ENCODE measurements at places on chromosomes 4 and X.

GRCh38 chr4:13329963-13330362 is 154.2 kb downstream of the RAB28 start:
- DNase-seq: no peak

- DNase-seq: no peak
Measured at GRCh38 chr4:185020293-185020808, 2.1 kb downstream of the HELT start.

DNA sequence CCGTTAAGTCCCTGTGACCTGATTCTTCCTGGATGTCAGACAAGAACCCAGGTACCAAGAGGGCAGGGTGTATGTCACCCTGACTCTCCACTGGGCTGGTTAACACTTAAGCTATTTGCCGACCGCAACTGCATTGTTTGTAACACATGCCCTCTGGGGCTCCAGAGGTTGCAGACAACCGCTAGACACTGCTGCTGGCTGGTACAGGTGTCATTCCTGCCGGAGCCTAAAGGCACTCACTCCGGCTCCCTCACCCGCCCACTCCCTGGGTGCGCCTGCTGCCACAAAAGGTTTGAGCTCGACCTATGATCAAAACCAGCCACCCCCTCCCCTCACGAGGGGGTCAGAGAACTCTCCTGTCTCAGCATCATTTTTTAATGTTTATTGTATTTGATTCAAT is 208.2 kb downstream of the FAT4 start:
- DNase-seq: no peak

- DNase-seq: no peak
Measured at GRCh38 chr4:109390115-109390768, 43.4 kb upstream of the SEC24B start.

GRCh38 chr4:5793514-5793913 is 82.5 kb downstream of the EVC start:
- no peak for DNase-seq

- no peak for DNase-seq
Measured at GRCh38 chrX:10902001-10902400, 209.1 kb upstream of the HCCS start.

- DNase-seq: no peak
Measured at GRCh38 chr4:107747748-107748486, 27.9 kb upstream of the PAPSS1 start.

DNA sequence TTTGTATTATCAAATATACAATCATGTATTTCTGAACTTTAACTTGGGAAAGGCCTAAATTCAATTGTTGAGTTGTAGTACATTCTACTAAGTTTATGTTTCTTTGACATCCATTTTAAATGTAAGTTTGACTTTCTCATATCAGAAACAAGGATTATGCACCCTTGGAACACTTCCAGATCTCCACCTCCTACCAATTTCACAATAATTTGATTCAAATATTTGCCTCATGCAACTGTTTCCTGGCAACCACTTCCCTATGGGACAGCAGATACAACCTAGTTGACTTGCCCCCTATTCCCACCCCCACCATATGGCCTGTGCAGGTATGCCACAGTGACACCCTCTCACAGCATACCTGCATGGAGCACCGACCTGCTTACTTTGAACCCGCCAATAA is 506.4 kb upstream of the PABPC4L start:
- no peak for DNase-seq

DNA sequence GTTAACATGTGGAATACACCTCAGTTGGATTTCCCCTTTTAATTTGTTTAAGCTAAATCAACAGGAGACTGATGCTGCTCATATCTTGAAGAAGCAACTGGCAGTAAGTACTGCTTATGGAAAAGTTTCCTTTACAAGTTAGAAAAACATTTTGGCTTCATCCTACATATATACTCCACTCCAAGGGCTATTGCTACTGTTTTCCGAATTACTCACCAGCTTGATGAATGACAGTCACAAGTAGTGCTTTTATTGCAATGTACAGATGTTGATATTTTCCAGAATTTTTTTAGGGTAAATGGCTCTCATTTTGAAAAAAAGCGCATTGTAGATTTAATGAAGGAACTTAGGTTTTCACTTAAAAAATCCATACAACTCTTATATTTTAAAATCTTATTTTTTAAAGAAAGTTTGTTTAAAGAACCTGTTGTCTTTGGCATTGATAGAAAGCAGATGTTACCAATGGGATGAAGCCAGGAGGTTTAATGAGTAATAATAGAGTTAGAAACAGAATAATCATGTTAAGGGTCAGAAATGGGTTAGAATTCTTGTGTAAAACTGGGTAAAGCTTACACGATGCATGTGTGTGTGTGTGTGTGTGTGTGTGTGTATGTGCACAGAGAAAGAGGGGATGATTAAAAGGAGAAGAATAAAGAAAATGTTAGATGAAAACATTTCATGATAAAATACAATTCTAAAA is 272.9 kb downstream of the CFAP299 start:
- no peak for DNase-seq

GRCh38 chrX:71540801-71541200 is 7.9 kb downstream of the OGT start:
- DNase-seq: no peak

GRCh38 chrX:53422861-53423306 is at the start of gene RIBC1:
Gene RIBC1 (plus strand): TSS chrX:53422873. CDS start chrX:53426277, 3,404 bp downstream.
- DNase-seq: no peak
